ENCODE measurements at places on chromosomes 7 and 10.

DNA sequence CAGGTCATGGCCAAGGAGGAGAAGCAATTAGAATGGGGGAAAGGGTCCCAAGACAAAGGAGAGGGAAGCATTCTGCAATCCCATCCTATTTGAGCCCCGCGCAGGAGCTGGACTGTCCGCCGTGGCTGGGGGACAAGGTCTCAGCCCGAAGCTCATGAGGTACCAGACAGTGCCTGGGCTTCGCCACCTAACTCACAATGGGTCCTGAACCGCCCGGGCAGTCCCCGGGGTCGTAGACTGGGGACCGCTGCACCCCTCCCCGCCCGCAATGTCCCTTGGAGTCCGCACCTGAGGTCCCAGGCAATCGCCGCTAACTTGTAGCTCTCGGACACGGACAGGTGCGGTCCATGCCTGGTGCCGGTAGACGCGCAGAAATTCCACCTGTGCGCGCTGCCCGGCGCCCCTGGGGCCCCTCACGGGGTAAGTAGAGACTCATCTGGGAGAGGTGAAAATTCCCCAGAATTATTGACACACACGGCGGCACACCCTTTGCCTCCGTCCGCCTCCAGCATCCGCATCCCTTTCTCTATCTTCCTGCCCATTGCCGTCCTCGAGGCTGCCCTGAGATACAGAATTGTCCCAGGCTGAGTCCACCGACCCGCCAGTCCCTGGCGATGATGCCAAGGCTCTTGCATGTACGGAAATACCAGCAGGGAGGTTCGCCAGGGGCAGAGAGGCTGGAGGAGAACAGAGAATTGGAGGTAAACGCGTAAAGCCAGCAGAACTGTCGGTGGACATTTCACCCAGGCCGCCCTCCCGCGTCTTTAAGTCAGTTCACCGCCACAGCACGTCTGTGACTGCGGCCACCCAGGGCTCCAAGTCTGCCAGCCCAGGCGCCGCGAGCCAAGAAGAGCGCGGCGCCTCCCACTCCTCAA lies 1.8 kb downstream of the CHRM2 start:
- no peak for DNase-seq

GRCh38 chr7:14598978-14599377 lies 303.6 kb downstream of the DGKB start:
- peak; percentile 33 for DNase-seq

GRCh38 chr10:93081318-93081717 lies 7.6 kb downstream of the CYP26A1 start:
- DNase-seq, result no peak

DNA sequence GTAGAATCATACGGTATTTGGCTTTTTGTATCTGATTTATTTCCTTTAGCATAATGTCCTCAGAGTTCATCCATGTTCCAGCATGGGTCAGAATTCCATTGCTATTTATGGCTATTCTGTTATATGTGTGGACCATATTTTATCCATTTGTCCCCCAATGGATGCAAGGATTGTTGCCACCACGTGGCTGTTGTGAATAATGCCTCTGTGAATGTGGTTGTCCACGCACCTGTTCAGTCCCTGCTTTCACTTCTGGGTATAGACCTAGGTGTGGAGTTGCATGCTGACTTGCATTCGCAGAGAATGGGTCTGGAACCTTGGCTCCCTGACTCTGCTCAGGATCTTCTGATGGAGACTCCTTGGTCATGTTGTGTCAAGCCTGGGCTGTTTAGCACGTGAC lies 199.9 kb downstream of the CAMK1D start:
- DNase-seq, result no peak

GRCh38 chr10:132590094-132590751 lies 52.6 kb downstream of the INPP5A start:
- DNase-seq, result no peak

DNA sequence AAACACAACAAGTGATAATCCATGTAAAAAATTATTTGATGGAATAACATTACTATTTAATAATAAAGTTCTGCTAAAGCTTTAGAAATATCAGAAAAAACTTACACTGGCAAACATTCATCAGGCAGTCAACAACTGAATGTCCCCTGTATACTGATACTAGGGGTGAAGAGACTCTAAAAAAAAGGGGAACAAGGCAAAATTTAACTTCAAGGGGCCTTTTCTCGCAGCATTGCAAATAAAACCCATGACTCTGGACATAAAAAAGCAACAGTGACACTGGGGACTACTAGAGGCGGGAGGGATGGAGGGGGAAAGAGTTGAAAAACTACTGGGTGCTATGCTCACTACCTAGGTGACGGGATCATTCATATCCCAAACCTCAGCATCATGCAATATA lies 5.8 kb upstream of the IFRD1 start:
- no peak for DNase-seq

- DNase-seq, result no peak
These were observed 86.2 kb downstream of the ITIH5 start for GRCh38 chr10:7580520-7580919.

DNA sequence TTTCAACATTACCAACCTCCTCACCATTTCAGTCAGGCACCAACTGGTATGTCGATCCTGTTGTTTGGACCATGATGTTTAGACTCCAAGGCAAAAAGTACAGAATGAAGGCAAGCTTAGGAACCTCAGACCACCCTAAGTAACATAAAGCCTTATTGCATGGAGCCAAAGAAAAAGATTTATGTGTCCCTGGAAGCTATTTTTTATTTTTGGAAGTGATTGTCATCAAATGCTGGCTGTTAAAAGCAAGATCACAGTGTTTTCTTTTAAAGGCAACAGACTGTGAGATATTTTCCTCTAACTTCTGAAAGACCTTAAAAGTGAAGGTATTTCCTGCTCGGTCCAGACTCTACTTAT lies 8.2 kb downstream of the ASB15 start:
- no peak for DNase-seq

- DNase-seq, result no peak
These were observed 526 bp downstream of the CH25H start for GRCh38 chr10:89206402-89207180.

DNA sequence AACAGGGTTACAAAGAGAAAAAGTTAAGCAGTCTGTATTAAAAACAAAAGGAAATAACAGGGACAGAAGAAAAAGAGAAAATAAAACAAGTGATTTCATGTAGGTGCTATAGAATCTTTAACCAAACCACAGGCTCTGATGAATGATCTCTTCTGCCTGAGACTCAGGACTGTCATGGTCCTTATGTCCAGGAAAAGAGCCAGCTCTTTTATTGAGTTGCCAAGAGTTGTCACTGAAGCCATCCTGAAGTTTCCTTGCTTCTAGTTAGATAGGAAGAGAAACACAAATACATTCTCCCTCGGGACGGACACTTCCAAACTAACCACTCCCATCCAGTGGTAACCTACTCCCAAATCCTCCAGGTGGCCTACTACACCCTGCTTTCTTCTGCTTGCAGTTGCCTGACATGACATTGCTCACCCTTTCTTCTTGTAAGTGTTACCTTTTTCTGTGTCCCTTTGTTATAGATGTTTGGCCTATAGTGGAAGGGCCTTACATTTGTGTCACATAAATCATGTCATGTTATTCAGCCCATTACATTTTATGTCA lies 346.7 kb downstream of the NRG3 start:
- no peak for DNase-seq

- DNase-seq, result no peak
These were observed 167.9 kb upstream of the ZMIZ1 start for GRCh38 chr10:78900715-78901430.

GRCh38 chr10:43958071-43958432 lies 309.4 kb upstream of the ZNF32 start:
- DNase-seq, result no peak

GRCh38 chr7:27689591-27690164 lies 27.0 kb upstream of the HIBADH start:
- no peak for DNase-seq

GRCh38 chr7:130893441-130893894 lies 159.5 kb upstream of the KLF14 start:
- no peak for DNase-seq

DNA sequence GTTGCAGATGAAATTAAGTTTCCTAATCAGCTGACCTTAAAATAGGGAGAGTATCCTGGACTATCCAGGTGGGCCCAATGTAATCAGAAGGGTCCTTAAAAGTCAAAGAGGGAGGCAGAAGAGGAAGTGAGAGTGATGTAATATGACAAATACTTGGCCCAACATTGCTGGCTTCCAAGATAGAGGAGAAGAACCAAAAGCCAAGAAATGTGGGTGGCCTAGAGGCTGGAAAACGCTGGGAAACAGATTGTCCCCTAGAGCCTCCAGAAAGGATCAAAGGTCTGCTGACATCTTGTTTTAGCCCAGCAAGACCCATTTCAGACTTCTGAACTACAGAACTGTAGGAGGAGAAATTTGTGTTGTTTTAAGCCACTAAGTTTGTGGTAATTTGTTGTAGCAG lies 79.7 kb upstream of the NOBOX start:
- no peak for DNase-seq

DNA sequence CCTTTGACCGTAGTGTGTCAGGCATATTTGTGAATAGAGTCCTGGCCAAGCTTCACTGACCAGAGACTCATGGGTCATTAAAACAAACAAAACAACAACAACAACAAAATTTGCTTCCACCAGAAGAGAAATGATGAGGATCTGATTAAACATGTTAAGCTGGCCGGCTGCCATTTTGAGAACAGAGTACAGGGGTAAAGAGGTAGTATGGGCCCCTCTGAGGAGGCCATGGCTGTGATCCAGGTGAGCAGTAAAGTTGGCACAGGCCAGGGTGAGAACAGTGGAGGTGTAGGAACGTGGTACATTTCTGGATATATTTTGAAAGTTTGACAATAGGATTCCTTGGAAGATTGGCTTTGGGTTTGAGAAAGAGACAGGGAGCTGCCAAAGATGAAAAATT lies 252.5 kb downstream of the TWIST1 start:
- DNase-seq, result no peak

DNA sequence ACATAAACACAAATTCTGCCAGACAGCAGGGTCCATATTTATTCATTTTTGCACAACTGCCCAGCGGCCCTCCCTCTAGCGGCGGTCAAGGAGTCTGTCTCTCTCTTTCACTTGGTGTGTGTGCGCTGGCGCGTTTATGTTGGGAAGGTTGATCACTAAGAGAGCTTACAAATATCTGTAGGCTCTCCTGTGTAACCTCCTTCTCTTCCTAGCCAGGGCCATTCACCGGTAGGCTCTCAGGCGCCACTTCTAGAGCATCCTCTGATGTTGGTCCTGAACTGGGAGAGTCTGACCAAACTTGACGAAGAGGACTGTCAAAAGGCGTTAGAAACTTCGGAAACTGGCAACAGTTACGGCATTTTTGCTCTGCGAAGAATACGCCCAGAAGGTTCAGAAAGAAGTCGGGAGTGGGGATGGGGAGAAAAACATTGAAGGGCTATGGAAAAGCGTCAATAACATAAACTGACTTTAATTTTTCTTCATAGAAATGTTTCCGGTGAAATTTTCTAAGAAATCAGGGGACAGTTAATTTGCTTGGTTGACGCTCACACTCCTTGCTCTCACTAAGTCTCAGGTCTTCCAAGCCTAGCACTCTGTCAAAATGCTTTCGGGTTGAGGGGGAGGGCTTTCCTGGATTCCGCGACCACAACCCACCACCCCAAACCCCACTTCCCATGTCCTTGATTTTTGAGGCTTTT lies 731.1 kb downstream of the ZWINT start:
- no peak for DNase-seq

- no peak for DNase-seq
These were observed 31.6 kb downstream of the HOXA1 start for GRCh38 chr7:27064159-27064558.

GRCh38 chr10:130899856-130900255 lies 411.7 kb downstream of the TCERG1L start:
- no peak for DNase-seq

GRCh38 chr7:151867912-151868311 lies 9.0 kb downstream of the PRKAG2 start:
- no peak for DNase-seq

DNA sequence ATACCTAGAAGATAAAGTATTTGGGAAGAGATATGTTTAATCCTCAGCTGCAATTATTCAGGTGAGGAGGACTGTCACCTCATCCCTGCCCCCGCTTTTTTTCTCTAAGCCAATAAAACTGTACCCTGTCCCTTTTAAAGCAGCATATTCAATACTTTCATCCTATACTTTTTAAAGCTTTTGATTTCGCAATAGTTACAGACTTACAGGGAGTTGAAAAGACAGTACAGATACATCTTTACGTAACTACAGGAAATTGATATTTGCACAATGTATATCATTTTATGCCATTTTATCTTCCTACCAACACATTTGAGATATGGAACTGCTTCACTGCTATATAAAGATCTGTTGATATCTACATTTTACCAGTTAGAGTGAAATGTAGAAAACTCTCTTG lies 47.6 kb downstream of the STK17A start:
- no peak for DNase-seq

- DNase-seq, result no peak
These were observed 90.1 kb upstream of the DNAAF5 start for GRCh38 chr7:636396-636795.

DNA sequence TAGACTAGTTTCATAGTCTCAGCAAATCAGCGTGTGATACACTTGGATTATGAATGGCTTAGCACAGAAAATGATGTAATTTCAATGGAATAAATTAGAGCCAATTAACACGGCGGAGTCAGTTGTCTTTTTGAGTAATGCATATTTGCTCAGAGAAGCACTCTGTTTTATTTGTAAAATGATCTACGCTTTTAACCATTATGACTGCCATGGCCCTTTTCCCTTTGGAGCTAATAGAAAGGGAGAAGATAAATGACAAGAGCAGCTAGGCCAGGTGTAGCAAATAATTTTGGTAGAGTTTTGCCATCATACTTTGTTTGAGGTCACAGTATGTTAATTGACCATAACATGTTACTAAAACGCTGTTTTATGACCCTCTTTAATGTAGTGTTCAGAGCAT lies 86.8 kb downstream of the GPR158 start:
- DNase-seq, result no peak

- no peak for DNase-seq
These were observed 49.5 kb upstream of the ADAM12 start for GRCh38 chr10:126437635-126438406.

- no peak for DNase-seq
These were observed 379.0 kb upstream of the CNTNAP2 start for GRCh38 chr7:145737617-145738016.

- DNase-seq, result no peak
These were observed 2.4 kb upstream of the REEP3 start for GRCh38 chr10:63518690-63519288.

DNA sequence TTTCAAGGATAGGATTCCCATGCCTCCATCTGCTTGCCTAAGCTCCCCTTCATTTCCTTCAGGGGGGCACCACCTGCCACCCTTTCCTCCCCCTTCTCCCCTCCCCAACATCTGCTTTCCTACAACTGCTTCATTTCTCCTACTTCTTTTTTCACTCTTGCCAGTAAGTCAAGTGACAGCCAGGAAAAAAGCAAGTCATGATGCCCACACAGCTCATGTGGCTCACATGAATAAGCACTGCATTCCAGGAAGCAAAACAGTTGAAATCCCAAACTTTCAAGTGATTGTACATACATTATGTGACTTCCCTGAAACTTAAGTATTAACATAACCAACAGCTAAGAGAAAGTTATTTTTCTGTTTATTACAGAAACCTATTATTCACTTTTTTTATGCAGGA lies 78.6 kb downstream of the TNS3 start:
- DNase-seq, result no peak

GRCh38 chr7:150383710-150384397 lies 4.7 kb downstream of the ZNF775 start:
- DNase-seq, result no peak
